CD4-positive, alpha-beta T cell (primary cell): ENCODE measurements at places on chromosomes 1 and 21. TPM values are rescaled to one million over a fixed set of nuclear protein-coding genes. Genes with fewer than 3 reads are reported as not detected.
A peak's percentile ranks its signal among the peaks of the same experiment; 100 is the strongest.

GRCh38 chr1:220983877-220984635, 104.8 kb downstream of the HLX start:
- DNase-seq = no peak

- no peak for DNase-seq
Measured at GRCh38 chr1:22795366-22795714, 84.7 kb downstream of the EPHB2 start.

The BCAS2 gene
- 109 TPM for total RNA-seq

DNA sequence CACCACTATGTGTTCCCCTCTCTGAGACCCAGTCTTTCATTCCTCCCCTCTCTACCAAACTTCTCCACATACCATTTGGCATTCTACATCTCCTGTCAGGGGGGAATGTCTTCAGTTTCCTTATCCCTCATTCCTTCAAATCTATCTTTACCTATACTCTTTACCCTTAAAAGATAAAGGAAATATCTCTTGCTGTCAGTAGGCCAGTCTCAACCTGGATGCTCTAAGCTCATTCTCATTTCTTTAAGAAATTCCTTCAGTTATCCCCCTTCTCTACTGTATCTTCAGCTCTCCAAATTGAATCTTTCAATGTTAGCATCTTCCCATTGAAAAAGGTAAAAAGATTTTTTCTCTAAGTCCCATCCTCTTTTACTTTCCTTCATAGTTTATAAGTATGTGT, 6.5 kb downstream of the RO60 start:
- DNase-seq = no peak

GRCh38 chr1:154951901-154952657, 3.8 kb downstream of the PBXIP1 start:
- DNase-seq = peak; percentile 63

The FAM72C gene
- not detected for total RNA-seq

The SNRNP40 gene
- 48.4 TPM for total RNA-seq

The UBL4B gene
- total RNA-seq = not detected

DNA sequence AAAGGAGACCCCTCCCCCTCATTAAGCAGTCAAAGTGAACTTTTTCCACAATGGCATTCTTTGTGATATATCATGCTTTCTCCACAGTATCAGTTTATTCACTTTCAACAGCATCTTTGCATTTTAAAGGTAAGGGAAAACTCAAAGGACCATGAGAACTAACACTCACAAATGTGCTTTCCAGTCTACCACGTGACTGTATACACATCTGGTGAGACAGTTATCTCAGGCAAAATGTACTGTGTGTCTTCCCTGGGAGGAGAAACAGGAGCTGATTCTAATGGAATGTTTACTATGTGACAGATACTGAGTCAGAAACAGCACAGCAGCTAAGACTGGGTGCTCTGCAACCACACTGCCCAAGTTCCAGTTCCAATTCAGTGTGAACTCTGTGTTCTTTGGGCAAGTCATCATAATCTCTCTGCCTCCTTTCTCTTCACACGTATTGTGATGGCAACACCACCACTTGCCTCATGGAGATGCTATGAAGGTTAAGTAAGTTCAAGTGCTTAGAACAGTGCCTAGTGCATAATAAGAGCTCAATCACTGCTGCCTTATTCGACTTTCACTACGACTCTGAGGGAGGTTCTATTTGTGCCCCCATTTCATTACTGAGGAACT, 79.0 kb downstream of the SLC45A1 start:
- no peak for DNase-seq

The PCBP3 gene
- total RNA-seq = 3.4 TPM

GRCh38 chr1:245717611-245718010, 562.8 kb downstream of the KIF26B start:
- DNase-seq = no peak

GRCh38 chr1:214569357-214570004, 18.1 kb upstream of the PTPN14 start:
- DNase-seq = no peak

- no peak for DNase-seq
Measured at GRCh38 chr1:174964261-174964971, 35.3 kb upstream of the CACYBP start.

DNA sequence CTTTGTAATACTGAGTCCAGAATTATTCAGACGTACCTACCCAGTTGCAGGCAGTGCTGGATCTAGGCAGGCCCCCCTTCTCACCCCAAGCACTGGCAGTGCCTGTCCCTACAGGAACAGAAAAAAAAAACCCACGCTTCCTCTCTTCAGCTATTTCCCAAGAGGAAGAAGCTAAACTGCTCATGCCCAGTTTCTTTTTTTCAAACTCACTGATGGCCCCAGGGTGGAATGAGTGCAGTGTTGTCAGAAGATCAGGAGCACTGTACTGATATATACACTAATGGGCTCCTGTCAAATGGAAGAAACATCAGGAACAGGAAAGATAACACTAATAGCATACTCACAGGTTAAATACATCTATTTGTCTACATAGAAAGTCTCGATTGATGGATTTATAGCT, 28.2 kb upstream of the DOCK7 start:
- DNase-seq = no peak

The KCNE2 gene
- total RNA-seq = not detected

DNA sequence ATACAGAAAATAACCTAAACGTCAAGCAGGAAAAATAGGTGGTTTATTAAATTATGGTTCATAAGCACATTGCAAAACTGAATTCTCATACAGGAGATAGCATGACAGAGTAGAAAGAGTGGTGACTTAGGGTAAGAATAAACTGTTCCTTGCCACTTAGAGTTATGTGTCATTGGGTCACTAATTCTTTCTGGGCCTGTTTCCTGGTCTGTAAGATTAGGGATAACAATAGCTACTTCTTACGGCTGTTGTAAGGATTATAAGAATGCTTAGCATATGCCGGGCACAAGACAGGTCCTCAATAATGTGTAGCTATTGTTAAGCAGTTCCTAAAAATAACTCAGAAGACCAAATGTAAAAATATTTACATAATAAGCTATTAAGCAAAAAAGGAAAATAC, 24.2 kb downstream of the SNRNP40 start:
- no peak for DNase-seq

- no peak for DNase-seq
Measured at GRCh38 chr1:51341876-51342496, 11.6 kb upstream of the TTC39A start.

The VANGL2 gene
- not detected for total RNA-seq

DNA sequence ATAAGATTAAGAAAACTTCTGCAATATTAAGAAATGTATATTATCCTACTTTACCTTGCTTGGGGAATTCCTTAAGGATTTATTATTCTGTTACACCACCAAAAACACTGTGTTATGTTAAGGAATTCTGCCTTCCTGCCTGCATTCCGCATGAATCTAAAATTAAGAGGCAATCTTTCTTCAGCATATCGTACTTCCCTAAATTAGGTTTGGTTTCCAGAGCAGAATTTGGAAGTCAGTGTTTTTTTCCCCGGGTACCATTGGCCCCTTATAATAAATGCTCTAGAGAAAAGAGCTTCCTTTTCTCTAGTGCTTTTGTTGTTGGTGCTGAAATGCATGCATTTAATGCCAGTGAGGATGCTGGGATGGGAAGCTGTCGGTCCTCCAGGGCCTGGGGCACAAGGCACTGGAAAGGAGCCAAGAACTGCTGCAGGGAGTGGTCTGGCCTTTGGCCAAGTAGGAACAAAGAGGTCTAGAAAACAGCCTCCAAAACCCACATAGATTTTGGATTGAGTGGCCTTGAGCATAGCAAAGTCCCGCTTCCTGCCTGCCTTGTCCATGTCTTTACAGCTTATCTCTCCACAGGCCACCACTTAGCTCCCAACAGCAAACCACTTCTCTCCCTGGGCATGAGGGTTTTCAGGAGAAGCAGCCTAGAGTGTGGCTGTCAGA, 69.9 kb downstream of the RRAGC start:
- DNase-seq = no peak

The NIBAN1 gene
- 20.4 TPM for total RNA-seq

GRCh38 chr1:9110669-9111356, 18.1 kb downstream of the GPR157 start:
- peak; percentile 78 for DNase-seq

The CHIT1 gene
- 1.1 TPM for total RNA-seq

The PCSK9 gene
- total RNA-seq = not detected

DNA sequence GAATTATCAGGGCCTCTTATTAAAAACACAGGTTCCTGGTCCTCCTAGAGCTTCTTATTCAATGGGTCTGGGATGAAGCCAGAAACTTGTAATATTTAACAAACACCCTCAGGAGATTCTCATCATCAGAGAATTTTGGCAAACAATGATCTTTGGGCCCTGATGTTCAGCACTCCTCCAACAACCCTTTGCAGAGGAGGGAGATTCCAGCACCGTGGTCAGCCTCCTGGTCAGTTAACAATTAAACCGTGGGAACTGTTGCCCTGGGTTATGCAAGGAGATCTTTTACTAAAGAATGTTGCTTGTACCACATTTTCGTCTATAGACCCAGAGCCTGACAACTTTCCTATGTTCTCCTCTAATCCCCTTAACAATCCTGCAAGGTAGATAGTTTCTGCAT, 294.4 kb downstream of the PLPP3 start:
- no peak for DNase-seq

The KIF1B gene
- 7.9 TPM for total RNA-seq
